B cell (primary cell): ENCODE measurements at places on chromosomes 3 and 15. TPM values are rescaled to one million over a fixed set of nuclear protein-coding genes. Genes with fewer than 3 reads are reported as not detected.

The SPESP1 gene
- polyA plus RNA-seq, result 0.13 and 0.17 TPM in 2 replicates

The FBXO40 gene
- polyA plus RNA-seq, result not detected in 2 replicates

The OR5K2 gene
- not detected in 2 replicates for polyA plus RNA-seq

The HHLA2 gene
- polyA plus RNA-seq, result 0.84 and 1.5 TPM in 2 replicates

The HTR3E gene
- not detected in 2 replicates for polyA plus RNA-seq

The CFAP100 gene
- not detected in 2 replicates for polyA plus RNA-seq

The IGDCC3 gene
- polyA plus RNA-seq, result not detected in 2 replicates

The PRICKLE2 gene
- 0.12 and 0.30 TPM in 2 replicates for polyA plus RNA-seq

The RTP3 gene
- not detected in 2 replicates for polyA plus RNA-seq

The ATR gene
- 17.1 and 24.1 TPM in 2 replicates for polyA plus RNA-seq

The TBC1D5 gene
- polyA plus RNA-seq, result 22.6 and 27.8 TPM in 2 replicates
